AG04450 (cell line): ENCODE measurements at places on chromosomes 5 and 9. TPM values are rescaled to one million over a fixed set of nuclear protein-coding genes. Genes with fewer than 3 reads are reported as not detected.

Gene PPP2R2B
- not detected in 2 replicates for polyA plus RNA-seq

Gene CXCL14
- polyA plus RNA-seq = not detected in 2 replicates

Gene CCL28
- polyA plus RNA-seq = 0.04 TPM in 2 replicates

- no peak for DNase-seq
These were observed 27.4 kb upstream of the CEP120 start for GRCh38 chr5:123450640-123451039.

DNA sequence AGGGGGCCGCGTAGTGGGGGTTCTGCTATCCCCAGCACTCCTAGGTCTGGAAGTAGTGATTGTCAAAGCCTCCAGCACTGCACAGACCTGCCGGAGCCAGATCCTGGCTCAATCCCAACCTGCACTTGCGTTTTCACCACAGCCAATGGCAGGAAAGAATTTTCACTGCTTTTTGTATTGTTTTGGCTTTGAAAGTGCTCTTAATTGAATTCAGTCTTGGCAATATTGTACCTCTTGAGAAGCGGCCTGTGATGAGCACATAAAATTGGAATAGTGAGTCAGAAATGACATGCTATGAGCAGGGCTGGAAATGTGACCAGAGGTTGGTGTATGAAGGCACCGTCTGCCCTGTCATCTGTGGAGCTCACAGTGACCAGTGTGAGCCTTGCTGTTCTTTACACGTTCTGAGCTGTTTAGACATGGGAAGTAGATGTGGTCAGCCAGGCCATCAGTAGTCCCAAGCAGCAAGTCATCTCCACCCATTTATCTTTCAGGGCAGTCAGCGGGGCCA, 41.5 kb downstream of the SECISBP2 start:
- no peak for DNase-seq

DNA sequence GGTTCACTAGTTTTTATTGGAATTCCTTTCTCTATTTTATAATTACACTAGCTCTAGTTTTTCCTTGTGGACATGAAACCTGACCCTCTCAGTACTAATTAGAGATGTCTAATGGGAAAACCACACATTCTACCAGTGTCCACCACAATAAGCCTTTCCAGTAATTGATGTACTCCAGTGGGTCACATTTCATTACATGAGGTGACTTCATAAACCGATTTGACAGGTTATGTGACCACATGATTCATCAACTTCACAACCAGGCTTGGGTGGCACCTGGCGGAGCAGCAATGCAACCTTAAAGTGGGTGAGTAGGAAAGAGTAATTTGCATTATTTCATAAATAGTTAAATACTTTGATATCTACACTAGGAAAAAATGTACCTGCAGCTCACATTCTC, 284.2 kb upstream of the ADAMTS16 start:
- DNase-seq = no peak

DNA sequence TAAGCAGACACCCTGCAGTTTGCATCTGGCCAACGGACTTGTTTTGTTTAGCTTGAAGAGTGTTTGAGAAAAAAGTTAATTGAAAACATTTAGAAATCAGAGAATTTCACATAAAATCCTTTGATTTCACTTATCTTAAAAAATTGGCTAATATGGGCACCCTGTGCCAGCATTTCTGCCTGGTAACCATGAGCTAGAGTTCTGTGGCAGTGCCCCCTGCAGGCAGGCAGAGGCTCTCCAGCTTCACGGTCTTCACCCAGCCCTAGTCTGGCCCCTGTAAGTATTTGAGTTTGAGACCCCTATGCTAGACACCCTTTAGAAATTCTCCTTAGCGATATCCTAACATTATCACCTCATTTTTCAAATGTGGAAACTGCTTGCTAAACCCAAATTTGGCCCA, 18.8 kb upstream of the FANCC start:
- no peak for DNase-seq

DNA sequence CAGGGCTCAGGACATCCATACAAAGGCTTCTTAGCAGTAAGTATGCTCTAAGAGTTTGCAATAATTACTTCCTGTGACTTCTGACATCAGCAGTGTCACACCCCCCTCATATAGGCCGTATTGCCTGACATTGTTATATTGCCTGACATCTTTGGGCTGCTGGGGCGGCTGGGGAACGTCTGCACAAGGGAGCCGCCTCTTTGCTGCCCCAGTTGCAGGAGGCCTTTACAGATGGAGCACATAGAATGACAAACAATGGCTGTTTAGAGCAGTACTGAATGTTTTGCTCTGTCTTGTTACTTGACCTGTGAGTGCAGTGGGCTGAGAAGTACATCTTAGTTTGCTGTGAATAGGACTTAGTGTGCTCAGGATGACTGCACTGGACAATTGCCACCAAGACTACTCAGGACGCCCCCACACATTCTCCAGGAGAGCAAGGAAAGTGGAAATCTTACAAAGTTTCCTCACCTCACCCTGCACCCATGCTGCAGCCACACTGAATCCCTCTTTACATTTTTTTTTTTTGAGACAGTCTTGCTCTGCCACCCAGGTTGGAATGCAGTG, 65.4 kb upstream of the SPOCK1 start:
- DNase-seq = no peak
